ENCODE measurements at places on chromosomes 13 and 19.

DNA sequence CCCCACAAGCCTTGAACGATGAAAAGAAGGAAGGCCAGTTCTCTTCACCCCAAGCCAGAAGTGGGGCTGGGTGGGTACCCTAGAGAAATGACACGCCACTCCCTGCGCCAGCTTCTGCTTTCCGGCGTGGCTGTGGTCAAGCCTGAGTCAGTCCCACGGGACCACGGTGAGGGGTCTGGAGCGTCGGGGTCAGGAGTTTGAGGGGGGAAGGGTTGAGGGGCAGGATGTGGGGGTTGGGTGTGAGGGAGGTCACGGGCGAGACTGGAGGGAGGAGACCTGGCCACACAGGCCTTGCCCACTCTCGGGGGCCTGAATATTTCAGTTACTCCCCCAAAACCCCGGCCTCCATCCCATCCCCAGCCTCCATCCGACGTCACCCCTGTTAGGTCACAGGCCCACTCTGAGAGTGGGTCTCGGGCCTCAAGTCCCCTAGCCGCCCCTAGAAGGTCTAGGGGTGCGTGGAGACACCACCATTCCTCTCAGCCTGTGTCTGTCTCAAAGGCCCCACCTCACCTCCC, 500 bp upstream of the IFI30 start:
- DNase-seq: no peak

DNA sequence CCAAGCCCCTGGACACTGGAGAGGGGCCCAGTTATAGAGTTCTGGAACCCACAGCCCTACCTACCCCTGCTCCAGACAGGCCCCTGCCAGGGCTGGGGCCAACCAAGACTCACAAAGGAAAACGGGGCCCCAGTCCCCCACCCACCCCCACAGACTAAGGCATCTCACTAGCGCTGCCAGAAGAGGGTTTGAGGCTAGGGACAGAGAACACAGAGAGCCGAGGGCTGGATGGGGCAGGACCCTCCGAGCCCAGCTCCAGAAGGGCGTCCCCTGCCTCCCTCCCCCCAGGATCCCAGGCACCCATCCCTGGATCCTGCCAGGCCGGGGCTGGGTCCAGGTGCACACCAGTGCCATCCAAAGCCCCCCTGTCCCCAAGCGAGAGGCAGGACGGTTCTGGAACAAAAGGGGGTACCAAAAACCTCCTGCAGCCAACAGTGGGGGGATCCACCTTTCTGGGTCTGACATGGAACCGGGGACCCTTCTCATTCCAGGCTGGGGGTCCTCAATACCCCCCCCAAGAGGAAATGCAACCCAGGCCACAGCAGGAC, 4.4 kb upstream of the REXO1 start:
- no peak for DNase-seq

DNA sequence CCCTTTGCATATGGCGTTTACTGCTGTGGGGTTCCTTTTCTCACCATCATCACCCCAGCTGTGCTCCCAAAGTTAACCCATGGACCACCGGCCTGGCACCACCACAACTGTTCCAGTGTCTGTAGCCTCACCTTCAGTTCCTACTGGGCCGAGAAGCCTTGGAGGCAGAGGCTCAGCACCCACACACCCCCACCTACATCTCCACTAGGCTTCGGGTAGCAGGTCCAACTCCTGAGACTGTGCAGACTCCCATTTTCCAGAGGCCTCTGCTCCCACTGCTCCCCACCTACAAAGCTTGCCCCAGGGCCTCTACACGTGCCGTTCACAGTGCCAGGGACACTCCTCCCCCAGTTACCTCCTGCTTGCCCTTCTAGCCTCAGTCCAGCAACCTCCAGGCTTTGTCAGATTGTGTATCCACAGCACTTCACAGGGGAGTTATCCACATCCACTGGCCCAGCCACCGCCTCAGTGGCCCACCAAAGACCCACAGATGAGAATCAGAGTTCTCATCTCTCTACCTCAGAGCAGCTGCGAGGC, 14.1 kb downstream of the SLC27A5 start:
- DNase-seq: no peak

DNA sequence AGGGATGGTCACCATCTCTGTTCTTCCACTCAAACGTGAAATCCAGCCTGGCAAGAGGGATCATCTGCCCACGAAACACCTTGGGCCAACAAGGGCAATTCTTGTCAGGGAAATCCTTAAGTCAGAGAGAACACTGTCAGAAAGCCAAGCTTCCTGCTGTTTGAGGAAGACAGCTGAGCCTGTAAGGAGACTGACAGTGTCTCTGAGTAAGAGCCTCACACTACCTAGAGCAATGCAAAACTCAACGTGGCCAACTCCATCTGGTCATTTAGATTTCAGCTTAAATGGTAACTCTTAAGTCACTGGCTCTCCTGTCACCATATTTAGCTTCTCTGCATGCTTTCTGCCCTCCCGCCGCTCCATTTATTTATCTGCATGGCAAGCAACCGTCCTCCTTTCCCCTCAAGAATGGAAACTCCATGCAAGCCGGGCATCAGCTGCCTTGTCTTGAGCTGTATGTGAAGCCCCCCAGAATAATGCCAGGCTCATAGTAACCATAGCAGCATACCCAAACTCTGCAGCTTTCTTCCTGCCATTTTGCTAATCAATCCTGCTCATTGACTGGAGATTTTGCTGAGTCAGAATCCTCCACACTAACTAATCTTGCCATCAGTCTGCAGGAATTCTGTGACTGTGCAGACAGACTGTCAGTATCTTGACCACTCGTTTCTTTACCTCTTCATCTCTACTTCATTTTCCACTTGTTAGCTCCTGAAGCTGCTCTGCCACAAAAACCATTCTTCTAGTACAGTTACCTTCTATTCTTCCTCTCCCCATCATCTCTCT, 159.8 kb downstream of the IRS2 start:
- no peak for DNase-seq

- DNase-seq: peak; percentile 58
These were observed 918 bp upstream of the LHB start for GRCh38 chr19:49017666-49018351.

- DNase-seq: no peak
These were observed 5.4 kb downstream of the AKAP8 start for GRCh38 chr19:15374105-15374651.

GRCh38 chr13:31875134-31875533, 135.8 kb downstream of the RXFP2 start:
- DNase-seq: no peak

DNA sequence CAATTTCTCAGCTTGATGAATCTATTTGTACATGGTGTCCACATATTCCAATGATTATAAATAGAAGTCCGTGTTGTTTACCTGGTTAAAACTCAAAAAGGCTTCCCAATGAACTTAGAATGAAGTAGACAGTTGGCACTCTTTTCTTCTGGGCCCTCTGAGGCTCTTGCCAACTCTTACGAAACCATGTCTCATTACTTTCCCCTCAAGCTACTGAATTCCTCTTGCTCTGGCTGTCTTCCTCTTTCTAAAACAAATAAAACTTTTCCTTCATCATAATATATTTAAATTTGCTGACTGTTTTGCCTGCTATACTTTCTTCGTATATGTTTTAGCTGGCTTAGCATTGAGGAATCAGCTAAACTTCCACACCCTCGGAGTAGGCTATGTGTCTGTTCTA, 139.7 kb downstream of the SLITRK6 start:
- no peak for DNase-seq

DNA sequence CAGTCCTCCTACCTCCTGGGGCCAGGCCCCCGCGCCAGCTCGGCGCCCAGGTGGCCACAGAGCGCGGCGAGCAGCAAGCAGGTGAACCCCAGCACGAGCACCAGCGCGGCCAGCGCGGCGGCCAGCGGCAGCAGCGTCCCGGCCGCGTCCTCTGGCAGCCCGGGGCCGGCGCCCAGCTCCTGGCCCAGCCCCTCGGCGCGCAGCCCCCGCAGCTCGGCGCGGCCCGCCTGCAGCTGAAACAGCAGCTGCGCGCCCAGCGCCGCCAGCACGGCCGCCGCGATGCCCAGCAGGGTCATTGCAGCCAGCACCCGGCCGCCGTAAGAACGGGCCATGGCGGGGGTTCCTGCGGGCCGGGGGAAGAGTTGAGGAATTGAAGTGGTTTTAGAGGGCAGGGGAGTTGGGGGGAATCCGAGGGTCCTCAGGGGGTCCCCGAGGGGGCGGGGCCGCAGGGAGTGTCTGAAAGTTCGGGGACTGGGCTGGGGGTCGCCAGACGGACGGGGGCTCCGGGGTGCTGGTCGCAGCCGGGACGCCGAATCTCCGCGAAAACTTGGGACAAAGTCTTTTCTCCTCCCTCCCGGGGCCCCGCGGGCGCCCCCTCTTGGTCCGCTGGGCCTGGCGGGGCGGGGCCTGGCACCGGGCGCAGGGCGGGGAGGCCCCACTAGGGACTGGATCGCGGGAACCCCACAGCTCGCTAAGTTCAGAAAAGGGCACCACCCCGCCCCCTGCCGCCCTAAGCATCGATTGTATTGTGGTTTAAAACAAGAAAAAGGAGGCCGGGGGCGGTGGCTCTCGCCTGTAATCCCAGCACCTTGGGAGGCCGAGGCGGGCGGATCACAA, at the start of gene TMEM221:
Gene TMEM221 (minus strand): TSS at position 538 of the 837 bp plus-strand sequence. CDS start 206 bp downstream, at position 332.
- peak; percentile 49 for DNase-seq

- DNase-seq: no peak
These were observed 179.0 kb upstream of the TSHZ3 start for GRCh38 chr19:31528261-31528660.

DNA sequence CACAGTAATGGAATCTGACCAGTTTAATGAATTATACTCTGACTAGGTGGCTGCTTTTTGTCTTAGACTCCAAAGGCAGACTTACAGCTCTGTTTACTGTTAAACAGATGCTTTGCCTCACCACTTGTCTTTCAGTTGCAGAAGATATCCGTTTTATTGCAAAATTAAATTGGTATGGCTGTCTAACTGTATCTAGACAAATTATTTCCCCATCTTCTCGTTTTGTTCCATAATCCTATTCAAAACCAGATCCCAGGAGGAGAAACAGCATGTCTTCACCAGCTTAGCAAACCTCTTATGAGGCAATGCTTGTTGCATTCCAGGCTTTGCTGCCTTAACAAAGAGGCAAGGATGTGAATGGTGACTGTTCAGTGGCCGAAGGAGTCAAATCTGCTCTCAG, 215.6 kb downstream of the TDRD3 start:
- no peak for DNase-seq

DNA sequence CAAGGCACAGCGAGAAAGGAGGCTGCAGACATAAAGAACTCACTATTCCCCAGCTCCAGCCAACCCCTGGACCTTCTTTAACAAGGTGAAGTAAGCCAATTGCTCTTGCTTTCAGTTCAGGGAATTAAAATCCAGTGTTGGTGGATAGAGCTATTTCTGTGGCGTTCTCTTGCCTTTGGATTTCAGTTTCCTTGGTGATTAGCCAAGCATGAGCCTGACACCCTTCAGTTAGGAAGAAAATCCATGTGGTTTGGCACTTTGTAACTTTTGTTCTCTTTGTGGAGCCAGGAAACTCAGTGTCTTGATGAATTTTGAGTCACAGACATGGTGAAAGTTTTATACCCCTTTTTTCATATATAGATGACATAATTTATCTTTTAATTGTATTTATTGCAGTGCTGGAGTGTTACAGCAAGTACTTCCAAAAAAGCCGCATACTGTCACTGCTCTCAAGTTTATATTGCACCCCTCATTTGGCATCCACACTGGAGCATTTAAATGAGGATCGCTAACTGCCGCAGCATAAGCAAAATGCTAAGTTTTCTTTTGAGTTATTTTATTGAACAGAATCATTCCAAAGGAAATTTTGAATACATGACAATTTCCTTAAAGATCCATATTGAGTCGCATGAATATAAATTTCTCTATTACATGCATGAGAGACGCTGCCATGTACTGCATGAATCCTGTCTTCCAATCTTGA, 406.8 kb downstream of the MYO16 start:
- no peak for DNase-seq

DNA sequence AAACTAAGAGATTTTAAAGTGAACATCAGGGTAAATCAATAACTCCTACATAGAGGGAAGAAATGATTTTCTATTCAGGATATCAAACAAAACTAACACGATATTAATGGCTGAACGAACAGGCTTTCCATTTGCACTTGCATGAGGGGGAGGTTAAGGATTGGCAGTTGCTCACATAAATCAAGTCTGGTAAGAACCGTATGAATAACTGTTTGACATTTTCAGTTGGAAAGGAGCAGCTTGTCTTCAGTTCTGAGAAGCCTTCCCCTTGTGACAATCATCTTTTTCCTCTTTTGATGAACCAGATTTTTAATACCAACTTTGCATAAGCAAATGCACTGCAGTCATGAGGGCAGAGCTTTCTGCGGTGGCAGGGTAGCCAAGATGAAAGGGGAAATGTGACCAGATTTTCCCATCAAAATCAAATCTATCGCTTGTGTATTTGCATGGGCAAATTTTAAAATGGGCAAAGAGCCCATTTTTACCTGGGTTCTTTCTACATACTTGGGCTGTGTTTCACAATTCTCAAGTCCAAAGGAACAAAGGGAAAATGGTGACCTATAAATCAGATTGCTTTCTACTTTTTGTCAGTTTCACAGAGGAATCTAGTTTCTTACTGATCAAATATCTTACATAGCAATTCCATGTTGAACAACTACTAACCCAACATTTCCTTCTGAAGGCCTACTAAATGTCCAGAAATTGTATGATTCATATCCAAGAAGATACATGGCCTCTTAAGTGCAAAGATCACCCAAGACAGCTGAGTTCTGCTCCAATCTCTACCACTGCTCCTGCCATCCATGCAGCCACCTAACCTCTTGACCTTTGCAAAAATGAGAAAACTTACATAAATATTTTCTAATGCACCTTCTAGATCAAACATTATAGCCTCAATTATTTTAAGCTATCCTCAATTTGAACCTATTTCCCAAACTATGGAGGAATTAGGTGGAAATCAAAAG, 249.6 kb downstream of the OXGR1 start:
- no peak for DNase-seq

DNA sequence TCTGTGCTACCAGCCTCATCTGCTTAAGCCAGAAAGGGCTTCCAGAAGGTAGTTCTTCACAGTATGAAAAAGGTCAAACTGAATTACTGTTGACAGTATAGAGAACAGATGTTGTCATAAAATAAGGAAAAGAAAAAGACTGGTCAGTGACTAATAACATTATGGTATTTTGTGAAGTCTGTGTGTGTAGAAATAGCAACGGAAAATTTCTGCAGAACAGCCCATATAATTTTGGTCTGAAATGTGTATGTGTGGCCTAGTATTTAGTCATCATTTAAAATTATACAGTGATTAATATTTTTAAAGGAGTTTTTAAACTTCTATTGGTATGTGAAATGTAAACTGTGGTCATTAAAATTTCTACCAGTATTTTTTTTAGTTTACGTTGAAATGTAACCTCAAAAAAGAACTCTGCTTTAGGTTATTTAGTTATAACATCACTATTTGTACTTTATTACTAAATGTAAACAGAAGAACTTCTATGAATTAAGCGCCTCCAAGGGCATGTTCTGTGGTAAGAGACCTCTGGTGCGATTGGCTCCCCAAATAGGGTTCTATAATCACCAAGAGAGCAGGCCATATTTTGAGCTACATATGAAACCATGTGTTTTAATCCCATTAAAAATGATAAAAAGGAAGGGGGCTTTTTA, 3.3 kb upstream of the GPR183 start:
- DNase-seq: no peak

GRCh38 chr13:46165485-46166223, 16.3 kb downstream of the LCP1 start:
- DNase-seq: no peak

DNA sequence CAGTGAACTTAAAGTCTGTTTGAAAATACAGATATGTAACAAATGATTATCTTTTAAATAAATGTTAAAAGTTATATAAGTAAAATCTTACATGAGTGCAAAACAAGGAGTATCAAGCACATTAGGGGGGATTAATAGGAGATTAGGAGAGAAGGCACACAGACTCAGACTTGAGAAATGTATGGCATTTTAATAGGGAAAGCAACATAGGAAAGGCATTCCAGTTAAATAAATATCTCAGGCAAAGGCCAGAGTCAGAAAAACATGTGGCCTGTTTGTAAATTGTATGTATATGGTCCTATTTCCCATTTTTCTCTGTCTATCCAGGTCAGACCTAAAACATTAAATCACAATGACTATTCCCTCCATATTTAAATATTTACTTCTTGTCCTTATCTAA, 462.7 kb downstream of the GPC6 start:
- no peak for DNase-seq
